ENCODE measurements at places on chromosomes 13 and 19.

- no peak for DNase-seq
Observed at GRCh38 chr19:50959731-50960500, 7.1 kb upstream of the KLK5 start.

DNA sequence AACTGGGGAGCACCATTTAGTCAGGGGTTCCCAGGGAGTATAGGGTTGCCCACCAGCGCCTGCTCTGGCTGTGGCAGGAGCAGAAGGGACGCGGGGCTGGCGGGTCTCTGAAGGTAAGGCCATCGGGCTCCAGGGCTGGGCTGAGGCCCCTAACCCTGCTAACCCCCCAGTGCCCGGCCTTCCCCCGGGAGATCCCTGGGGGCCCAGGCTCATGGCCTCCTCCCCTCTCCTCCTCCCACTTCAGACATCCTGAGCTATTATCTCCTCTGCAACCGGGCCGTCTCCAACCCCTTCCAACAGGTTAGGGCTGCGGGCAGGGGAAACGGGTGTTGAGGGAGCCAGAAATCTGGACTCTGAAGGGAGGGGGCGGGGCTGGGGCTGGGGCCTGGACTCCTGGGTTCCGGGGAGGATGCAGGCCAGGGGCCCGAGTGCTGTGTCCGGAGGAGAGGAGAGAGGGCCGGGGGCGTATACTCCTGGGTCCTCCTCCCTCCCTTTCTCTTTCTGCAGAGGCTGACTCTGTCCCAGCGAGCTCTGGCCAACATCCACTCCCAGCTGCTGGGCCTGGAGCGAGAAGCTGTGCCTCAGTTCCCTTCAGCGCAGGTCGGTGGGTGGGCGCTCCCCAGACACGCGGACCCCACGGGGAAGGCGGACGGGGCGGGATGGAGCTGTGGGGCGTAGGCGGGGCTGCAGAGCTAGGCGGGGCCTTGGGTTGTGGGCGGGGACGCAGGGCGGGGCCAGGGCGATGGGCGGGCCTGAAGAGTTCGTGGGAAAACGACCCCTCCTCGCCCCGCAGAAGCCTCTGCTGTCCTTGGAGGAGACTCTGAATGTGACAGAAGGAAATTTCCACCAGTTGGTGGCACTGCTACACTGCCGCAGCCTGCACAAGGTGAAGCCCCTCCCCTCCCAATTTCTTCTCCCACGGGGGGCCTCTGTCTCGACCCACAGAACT is 15.3 kb downstream of the TTYH1 start:
- no peak for DNase-seq

- no peak for DNase-seq
Observed at GRCh38 chr19:42206871-42207755, 10.4 kb downstream of the DEDD2 start.

DNA sequence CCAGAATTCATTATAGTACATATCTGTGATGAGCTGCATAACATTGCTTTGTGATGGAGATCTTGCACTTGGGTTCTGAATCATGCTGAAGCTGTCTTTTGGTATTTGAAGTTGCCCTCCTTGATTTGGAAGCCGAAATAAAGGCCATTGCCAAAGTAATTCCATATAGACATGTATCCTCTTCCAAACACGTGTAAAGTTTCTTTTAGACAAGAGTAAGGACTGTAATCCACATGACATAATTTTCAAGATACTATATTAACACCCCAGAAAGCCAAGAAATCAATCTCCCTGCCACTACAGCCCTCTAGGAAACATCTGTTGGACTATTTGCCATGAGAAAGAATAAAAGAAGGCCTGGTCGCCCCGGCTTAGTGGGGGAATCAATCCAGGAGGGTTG is 754.2 kb downstream of the FGF9 start:
- DNase-seq: no peak

DNA sequence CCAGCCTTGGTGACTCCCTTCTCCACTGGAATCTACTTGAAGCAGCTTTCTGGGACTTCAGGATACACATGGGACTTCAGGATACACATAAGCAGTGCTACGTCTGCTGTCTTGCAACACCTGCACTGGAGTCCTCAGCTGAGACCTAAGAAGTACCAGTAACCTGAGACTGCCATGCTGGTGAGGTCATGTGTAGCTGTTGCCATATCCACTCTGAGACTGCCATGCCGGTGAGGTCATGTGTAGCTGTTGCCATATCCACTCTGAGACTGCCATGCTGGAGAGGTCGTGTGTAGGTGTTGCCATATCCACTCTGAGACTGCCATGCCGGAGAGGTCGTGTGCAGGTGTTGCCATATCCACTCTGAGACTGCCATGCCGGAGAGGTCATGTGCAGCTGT is 937.9 kb downstream of the EFNB2 start:
- DNase-seq: no peak

GRCh38 chr13:78241278-78241919 is 322.8 kb upstream of the EDNRB start:
- no peak for DNase-seq

- DNase-seq: no peak
Observed at GRCh38 chr19:412356-413355, 3.7 kb upstream of the C2CD4C start.

DNA sequence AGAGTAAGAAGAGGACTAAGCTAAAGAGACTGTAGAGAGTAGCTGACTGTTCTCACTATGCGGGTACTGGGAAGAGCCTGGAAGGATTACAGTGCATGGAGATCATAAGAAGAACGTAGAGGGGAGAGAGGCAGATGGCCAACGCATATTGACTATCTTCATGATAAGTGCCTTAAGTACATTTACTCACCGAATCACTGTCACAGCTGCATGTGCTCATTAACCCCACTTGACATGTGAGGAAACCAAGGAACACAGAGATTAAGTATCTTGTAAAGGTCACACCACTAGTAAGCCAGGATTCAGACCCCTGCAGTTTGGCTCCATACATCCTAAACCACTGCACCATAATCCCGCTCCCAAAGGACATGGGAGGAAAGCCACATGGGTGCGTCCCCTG is 34.1 kb downstream of the SMAD9 start:
- no peak for DNase-seq

DNA sequence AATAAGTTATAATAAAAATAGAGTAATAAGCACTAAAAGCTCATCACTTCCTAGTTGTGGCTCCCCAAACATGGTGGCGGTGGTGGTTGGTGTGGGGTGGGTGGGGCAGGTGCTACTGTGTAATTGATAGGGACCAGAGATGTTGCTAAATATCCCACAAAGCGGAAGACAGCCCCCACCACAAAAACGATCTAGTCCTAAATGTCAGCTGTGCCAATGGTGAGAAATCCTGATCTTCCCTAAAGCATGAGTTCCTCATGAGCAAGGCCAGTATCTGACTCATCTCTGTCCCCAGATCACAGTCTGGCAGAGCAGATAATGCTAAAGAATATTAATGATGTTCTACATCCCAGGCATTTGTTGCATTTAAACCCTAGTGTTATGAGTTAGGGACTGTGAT is 1.9 kb upstream of the EDDM13 start:
- no peak for DNase-seq

GRCh38 chr13:90618133-90618532 is 729.4 kb upstream of the MIR17HG start:
- DNase-seq: no peak

- DNase-seq: no peak
Observed at GRCh38 chr19:55173714-55174409, 6.2 kb downstream of the SYT5 start.

DNA sequence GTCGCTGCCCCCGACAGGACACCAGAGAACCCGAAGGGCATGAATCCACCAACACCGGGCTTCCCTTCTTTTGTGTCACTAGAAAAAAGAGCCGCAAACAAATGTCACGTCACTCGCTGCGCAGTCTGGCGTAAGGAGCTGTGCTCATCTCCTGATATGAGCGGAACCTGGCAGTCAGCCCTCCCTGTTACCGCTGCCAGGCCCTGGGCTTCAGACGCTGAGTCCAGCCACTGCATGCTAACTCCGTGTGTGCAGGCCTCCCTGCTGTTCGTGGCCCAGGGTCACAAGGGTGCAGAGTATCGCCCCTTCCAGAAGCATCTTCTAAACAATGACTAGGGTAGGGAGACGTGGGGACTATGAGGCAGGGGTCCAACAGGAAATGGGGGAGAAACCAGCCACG is 71.3 kb downstream of the SLC7A1 start:
- no peak for DNase-seq

DNA sequence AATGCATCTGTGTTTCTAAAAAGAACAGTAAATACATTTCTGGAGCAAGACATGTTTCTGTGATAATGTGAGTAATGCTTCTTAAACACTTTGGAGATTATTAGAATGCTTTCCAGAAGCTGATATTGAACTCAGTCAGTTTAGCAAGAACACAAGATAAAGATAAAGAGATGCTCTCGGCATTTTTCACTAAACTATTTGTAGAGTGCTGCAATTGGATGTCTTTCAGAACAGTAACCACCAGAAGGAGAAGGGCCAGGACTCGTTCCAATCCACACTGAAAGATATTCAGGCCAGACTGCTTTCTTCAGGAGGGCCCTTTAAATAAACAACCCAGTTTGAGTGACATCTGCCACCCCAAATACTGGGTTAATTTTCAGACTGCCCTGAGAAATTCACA is 456.0 kb downstream of the TBC1D4 start:
- DNase-seq: no peak

- DNase-seq: no peak
Observed at GRCh38 chr13:113120300-113121182, 2.1 kb upstream of the F10 start.

DNA sequence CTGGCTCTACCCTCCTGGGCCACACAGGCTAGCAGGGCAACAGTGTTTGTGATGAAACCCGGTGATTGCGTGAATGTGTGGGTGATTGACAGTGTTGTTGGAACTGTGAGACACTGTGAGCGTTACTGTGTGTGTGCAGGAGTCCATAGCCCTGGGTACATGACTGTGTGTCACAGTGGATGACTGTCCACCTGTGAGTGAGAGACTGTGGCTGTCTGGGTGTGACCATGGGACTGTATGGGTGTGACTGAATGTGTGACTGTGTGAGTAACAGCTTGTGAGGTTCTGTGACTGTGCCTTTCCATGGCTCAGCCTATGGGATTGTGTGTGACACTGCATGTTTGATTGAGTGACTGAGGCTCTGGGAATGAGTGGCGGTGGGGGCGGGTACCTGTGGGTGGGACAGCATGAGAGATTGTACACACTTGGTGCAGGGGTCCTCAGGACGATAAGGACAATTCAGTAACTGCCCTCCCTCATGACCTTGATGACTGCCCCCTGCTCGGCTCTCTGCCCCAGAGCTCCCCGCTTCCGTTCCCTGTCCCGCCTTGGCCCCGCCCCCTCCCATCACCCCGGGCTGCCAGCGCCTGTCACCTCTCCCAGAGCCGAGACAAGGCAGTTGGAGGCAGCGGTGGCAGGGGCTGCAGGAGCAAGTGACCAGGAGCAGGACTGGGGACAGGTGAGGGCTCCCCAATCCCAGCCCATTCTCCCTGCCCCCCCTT is at the start of gene GIPR:
Gene GIPR (plus strand): TSS at position 602 of the 722 bp plus-strand sequence. CDS start 1,300 bp downstream, outside the sequence.
- DNase-seq: no peak

GRCh38 chr19:57830071-57830602 is at the start of gene ZNF587B:
TSS of gene ZNF587B (plus strand) at chr19:57830299. CDS start at chr19:57830529, 230 bp downstream.
- DNase-seq: no peak

- no peak for DNase-seq
Observed at GRCh38 chr13:113928685-113929627, 44.9 kb downstream of the C13orf46 start.

GRCh38 chr13:51806566-51806965 is 2.6 kb upstream of the DHRS12 start:
- DNase-seq: no peak

DNA sequence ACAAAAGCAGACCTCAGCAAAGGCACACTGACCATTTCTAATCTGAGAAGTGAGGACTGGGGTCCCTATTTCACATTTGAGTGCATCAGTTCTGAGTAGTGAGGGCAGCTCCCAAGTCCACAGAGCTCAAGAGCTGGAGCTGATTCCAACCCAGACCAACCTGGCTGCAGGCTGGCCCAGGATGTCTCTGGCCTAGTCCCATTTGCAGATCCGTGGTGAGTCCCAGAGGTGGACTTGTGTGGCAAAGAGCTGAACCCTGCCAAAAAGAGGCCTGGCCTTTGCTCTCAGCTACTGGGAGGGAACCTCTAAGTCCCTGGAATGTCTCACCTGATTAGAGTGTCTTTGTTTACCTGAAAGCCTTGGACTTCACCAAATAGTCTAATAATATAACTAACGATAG is 14.6 kb downstream of the SIGLEC7 start:
- no peak for DNase-seq

GRCh38 chr13:42732073-42732472 is 49.3 kb upstream of the FAM216B start:
- DNase-seq: no peak

DNA sequence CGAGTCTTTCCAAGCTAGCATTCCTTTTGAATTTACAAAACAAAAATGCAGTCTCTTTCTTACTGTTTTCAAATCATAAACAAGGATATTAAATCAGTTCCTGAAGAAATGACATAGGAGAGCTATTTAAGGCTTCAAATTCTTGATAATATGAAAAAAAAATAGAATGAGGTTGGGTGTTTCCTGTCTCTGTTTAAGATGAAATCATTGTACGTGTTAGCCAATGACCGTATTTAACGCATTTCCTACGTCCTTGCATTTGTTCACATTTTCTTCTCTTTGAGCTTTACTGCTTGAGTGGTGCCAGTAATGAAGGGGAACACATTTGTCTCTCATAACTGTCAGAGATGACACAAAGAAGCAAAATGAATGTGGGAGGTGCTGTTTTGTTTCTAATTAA is 821.3 kb downstream of the DIAPH3 start:
- DNase-seq: no peak

- DNase-seq: no peak
Observed at GRCh38 chr19:14673088-14673487, 1.6 kb downstream of the ADGRE3 start.

- no peak for DNase-seq
Observed at GRCh38 chr19:18339723-18340122, 675 bp upstream of the PGPEP1 start.

- DNase-seq: no peak
Observed at GRCh38 chr13:52361225-52361624, 44.7 kb downstream of the THSD1 start.

DNA sequence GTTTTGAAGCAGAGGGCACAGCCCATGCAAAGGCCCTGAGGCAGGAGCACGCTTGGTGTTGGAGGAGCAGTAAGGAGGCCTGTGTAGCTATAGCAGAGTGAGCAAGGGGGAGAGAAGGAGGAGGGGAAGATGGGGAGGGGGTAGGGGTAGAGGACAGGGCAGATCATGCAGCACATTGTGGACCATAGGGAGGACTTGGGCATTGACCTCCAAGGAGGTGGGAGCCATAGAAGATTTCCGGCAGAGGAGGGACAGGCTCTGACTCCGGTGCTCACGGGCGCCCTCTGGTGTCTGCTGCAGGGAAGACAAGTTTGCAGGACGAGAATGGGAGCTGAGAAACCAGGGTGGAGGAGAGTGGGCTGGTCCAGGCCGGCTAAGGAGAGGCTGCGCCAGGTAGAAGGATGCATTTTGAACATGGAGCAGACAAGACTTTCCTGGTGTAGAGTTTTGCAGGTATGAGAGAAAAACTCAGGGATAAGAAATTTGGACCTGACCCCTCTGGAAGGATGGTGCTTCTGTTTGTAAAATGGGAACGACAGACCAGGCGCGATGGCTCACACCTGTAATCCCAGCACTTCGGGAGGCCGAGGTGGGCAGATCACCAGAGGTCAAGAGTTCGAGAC is 13.7 kb upstream of the CREB3L3 start:
- peak; percentile 63 for DNase-seq
